Neural crest cell (in vitro differentiated cells): ENCODE measurements at places on chromosomes 5 and 9. TPM values are rescaled to one million over a fixed set of nuclear protein-coding genes. Genes with fewer than 3 reads are reported as not detected.

The EDIL3 gene
- total RNA-seq = 0.84 and 1.2 TPM in 2 replicates

- DNase-seq = peak; percentile 33
Measured at GRCh38 chr5:54883374-54884194, 101.8 kb downstream of the ESM1 start.

GRCh38 chr9:76095585-76095984 lies 205.1 kb downstream of the PCSK5 start:
- DNase-seq = no peak

The PFN3 gene
- not detected in 2 replicates for total RNA-seq

The MEIKIN gene
- not detected in 2 replicates for total RNA-seq

DNA sequence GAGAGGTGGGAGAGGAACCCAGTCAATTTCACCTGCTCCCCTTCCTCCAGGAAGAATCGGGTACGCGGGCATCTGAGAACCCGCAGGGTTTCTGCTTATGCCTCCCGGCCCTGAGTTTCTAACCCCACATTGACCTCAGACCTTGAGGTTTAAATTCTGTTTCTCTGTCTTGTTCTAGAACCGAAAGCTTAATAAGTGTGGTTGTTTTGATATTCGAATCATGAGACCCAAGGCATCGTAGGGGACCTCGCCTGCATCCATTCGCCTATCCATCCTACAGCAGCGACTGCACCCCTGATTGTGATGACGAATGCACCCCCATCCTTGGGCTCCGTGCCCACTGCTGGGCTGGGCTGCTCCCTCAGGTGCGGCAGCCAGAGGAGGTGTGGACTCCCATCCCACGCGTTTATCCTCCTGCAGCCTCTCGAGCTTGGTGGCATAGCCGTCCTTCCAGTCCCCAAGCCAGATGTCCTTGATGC lies 80.8 kb upstream of the IER5L start:
- no peak for DNase-seq

GRCh38 chr5:172107571-172107970 lies 80.5 kb downstream of the STK10 start:
- no peak for DNase-seq

DNA sequence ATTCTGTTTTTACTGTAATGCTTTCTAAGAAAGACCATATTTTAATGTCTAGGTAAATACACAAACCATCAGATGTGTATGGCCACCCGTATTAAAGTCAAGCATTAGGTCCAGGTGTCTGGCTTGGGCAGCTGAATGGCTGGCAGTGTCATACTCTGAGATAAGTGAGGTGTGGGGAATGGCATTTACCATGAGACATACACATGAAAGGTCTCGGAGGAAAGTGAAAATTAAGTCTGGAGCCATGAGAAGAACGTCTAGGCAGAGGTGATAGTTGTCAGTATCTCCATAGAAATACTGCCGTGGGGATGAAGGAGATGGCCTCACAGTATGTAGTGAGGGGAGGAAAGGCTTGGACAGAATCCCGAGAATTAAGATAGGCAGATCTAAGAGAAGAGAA lies 164.3 kb downstream of the TLE4 start:
- no peak for DNase-seq

DNA sequence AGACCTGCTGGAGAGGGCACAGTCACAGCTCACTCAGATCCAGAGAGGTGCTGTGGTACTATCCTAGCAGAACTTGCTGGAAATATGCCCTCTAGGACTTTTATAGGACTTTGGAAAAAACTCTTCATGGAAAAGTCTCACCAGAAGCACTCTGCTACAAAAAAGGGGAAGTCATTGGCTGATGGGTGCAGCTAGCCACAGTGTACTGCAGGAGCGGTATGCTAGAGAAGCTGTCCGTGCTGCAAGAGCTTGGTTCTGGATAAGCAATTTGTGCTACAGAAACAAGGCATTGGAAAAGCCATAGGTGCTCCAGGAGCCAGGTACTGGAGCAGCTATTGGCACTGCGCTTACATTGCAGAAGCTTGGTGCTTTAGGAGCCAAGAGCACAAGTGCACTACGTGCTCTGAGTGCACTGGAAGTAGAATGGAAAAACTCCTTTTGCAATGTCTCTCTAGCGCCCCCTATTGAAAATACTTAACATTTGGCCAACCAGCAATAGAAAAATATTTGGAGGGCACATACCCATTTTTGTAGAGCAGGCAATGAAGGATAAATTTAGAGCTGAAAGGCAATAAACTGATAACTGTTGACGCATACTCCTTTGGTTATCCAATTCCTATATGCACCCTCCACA lies 83.4 kb downstream of the MEGF10 start:
- no peak for DNase-seq

DNA sequence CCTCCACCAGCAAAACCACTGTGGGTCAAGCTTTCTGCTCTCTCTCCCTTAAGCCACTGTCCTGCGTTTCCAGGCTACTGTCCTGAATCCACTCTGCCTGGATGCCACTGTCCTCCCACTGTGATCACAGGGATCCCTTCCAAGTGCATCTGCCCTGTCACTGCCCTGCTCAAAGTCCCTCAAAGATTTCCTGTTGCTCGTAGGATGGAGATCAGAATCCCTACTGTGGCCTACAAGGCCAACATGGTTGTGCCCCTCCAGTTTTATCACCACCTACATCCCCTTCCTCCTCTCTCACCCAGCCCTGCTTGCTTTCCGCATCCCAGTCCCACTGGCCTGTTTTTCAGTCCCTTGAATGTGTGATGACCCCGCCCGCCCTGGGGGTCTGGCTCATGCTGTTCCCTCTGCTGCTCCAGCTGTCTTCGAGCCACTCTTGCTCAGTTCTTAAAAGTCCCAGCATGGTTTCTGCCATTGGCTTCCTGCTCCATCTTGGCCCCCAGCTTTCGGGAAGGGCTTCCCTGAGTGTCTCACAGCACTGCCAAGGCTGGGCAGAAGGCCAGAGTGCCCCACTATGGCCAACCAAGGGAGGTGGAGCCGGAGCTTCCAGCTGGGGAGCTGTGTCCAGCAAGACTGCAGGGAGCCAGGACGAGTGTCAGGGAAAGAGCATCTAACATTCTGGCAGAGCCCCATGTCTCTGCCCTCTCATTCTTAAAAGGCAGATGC lies 12.9 kb upstream of the FRRS1L start:
- no peak for DNase-seq
